ENCODE measurements at places on chromosomes 13 and 19.
A peak's percentile ranks its signal among the peaks of the same experiment; 100 is the strongest.

DNA sequence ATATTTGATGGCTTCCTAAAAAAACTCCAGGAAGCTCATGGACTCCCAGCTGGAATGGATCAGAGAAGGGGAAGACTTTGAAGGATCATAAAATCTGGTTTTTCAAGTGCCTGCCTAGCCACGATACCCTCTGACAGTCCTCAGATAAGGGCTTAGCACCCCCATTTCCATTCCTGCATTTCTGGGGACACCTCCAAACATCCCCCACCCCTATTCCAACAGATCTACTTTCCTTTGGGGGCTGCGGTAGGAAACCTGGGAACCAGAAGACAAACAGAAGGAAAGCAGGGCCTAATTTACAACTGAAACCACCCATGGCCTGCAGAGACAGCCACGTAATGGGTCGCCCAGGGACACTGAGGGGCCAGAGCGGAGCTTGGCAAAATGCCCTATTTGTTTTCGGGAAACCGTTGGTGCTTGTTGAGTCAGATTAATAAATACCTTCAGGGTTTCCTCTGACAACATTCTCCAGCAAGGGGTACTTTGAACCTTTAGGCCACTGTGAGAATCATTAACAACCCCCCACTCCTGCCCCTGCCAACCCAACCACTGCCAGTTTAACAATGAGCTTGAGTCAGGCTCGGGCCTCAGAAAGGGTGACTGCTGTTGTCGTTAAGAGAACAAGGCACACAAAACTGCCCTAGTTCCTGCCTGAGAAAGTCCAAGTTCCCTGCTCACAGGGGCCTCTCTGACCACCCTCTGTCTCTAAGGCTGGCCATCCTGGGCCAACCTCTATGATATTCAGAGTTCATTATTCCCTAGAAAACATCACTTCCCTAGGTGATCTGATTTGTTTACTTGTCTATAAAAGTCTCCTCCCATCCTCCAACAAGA is 23.5 kb downstream of the RHPN2 start:
- peak; percentile 71 for DNase-seq

DNA sequence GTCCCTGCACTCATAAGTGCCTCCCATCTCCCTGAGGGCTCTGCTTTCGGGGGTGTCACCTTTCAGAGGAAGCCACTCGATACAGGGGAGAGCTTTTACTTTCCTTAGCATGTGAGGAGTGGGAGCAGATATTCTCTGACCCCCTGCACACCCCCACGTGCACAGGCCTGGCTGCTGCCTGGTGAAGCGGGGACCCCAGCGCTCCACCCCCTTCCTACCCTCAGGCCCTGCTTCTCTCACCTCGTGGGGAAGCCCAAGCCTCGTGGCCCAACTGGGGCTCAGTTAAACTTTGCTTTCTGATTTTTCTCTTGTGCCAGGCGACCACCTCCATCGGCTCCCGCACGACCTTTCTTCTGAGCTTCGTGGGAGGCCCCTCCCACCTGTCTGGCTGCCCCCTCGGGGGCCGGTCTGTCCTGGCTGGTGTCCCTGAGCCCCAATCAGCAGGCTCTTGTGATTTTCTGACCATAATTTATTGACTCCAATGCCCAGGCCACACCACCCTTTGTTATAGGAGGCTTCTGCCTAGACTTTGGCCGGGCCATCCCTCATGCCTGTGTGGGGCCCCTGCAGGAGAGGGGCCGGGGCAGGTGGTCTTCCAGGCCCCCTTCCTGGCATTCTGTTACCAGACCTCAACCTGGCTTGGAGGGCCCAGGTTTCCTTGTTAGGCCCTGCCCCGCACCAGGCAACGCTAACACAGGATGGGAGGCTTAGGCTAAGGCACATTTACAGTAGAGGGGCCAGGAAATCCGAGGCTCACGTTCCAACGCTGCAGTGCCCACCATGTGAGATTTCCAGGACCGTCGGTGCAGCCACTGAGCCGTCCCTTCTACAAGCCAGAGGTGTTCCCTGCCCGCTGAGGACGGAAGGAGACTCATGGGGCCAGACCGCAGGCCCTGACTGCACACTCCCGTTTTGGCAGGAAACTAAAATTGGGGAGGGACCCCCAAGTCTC is 3.7 kb downstream of the TMED1 start:
- no peak for DNase-seq

GRCh38 chr19:4474514-4475022 is 2.5 kb downstream of the HDGFL2 start:
- no peak for DNase-seq

DNA sequence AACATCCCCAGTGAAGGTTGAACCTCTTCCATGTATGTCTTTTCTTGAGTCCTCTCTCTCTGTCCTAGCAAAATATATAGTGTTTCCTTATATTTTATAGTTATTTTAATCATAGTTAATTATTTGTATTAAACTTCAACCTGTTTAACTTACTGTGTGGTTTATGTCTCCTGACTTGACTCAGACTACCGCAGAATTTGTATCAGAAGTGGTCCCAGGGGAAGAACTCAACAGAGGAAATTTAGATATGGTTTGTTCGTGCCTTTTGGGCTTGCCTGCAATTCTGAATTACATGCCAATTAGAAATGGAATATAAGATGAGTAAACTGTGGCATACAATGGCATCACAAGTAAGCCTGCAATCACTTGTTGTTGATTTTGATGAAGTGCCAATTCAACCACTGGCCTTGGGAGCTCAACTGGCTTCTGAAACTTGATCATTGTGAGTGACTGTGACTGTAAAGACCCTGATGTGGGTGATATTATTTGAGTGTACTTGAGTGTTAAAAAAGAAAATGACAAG is 1459.5 kb upstream of the PCDH20 start:
- no peak for DNase-seq

DNA sequence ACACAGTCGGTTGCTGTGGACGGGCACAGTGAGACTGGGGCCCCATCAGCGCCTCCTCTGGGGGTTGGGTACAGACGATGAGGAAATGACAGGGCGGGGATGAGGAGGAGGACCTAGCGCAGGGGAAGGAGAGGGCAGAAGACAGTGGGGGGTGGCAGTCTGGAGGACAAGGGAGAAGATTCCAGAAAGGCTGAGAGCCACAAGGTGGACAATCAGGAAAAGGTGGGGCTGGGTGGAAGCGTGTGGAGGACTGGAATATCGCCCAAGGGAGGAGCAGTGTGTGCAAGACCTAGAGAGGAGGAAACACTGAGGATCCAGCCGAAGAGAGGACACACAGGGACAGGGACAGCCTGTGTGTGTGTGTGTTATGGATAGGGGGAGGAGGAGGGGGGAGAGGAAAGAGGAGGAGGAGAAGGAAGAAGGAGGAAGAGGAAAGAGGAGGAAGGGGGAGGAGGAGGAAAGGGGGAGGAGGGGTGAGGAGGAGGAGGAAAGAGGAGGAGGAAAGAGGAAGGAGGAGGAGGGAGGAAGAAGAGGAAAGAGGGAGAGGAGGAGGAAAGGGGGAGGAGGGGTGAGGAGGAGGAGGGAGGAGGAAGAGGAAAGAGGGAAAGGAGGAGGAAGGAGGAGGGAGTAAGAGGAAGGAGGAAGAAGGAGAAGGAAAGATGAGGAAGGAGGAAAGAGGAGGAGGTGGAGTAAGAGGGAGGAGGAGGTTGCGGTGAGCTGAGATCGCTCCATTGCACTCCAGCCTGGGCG is 15.8 kb upstream of the GARIN5A start:
- DNase-seq, result peak; percentile 21

- DNase-seq, result no peak
Measured at GRCh38 chr19:52034051-52034728, 6.0 kb upstream of the ZNF614 start.

- DNase-seq, result no peak
Measured at GRCh38 chr13:68714292-68714691, 1393.3 kb upstream of the ATXN8OS start.

GRCh38 chr13:80215368-80215767 is 125.6 kb downstream of the SPRY2 start:
- DNase-seq, result no peak

DNA sequence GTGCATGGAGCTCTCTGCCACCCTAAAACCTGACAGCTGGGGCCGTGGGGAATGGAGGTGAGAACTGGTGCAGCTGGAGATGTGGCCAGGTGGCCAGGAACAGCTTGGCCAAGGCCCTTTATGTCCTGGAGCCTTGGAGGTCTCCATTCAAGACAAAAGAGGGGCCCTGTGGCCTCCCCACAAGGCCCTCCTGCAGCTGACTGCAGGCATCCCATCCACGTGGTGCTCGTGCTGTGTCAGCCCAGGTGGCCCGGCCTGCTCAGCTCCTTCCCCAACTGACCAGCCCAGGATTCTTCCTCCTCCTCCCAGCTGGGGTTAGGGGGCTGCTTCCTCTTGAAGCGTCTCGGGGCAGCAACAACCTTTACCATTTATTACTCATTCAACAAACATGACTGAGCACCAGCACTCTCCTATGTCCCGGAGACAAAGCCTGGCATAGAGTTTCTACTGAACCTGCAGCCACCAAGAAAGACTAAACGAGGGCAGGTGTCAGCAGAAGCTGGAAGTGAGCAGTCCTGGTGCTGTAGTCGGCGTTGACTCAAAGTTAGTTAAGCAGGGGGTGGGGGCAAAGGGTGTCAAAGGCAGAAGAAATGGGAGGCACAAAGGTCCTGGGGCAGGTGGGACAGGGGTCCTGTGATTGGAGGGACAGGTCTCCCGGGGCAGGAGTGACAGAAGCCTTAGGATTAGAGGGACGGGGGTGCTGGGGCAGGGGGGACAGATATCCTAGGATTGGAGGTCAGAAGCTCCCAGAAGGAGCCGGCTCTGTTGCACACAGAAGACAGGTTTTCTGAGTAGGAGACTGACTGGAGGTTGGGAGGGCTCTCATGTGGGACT is 23.3 kb upstream of the C13orf46 start:
- no peak for DNase-seq

DNA sequence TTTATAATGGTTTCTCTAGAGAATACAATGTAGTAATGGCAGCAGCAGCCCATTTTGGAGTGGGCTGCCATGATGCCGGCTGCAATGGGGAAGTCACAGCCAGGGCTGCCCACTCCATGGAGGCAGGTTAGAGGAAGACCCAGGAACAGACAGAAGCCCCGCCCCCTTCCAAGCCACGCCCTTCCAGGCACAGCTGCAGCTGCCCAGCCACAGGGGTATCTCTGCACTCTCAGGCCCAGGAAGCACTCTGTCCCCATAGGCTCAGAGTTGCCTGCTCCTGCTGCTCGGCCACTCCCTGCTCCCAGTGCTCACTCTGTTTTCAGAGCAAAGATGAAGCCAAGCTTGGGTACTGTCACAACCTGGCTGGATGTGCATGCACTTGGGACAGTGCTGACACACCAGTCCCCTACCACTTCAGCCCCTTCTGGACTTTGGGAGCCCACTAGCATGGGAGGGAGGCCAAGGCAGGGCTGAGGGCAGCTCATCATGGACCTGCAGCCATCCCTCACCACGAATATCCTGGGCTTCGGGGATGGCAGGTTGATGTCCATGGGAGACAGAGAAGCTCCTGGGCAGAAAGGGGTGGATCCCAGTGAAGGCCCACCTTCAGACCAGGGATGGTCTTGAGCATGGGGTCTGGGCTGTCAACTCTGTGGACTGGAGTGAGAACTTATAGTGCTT is 1224.2 kb downstream of the SLITRK5 start:
- no peak for DNase-seq

- DNase-seq, result no peak
Measured at GRCh38 chr19:55536951-55537740, at the start of gene SBK2. SBK2 (minus strand) TSS chr19:55537133; CDS start chr19:55536294, 839 bp downstream.

DNA sequence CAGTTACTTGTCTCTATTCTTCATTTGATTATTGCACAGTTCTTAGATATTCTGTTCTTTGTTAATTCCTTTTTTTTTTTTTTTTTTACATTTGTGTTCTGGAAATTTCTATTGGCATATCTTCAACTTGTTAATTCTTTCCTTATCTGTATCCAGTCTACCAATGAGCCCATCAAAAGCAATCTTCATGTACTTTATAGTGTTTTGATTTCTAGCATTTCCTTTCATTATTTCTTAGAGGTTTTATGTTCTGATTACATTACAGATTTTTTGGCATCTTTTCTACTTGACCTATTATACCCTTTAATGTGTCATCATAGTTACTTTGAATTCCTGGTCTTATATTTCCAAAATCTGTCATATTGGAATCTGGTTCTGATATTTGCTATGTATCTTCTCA is 2194.8 kb downstream of the PCDH9 start:
- no peak for DNase-seq

DNA sequence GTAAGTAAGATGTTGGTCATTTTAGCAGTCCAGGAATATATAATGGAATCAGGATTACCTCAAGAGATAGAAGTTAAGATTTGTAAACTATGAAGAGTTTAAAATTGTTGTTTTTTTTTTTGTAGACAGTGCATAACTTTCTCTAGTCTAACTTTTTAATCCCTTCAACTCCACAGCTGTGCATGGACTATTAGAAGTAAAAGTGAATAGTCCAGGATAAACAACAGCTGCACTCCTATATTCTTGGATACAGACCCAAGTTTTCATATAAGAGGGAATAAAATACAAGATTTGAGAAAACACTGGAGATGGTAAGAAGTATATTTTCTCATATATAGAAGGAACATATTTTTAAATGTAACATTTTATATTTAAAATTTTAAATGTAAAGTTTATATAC is 1509.9 kb downstream of the SLITRK5 start:
- no peak for DNase-seq

- DNase-seq, result no peak
Measured at GRCh38 chr19:33509774-33510173, 11.8 kb downstream of the PEPD start.
